CD4-positive, alpha-beta T cell treated with Interleukin-10 for 1 hour (primary cell): ENCODE measurements at places on chromosomes 12 and 14.

DNA sequence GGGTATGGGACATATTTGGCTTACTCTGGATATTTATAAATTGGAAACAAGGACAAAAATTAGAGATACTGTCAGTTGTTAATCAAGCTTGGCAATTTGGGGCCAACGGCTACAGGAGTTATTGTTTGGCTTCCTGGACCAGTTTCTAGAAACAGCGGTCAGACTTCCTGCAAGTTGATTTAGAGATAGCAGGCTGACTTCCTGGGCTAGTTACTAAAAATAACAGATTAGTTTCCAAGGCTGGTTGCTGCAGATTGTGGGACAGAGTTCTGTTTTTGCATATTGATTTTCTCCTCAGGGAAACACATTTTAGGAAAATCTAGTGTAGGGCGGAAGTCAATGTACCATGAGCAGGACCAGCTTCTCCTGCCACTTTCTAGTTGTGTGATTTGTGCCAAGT lies 144.0 kb upstream of the TMPO start:
- no peak for DNase-seq

DNA sequence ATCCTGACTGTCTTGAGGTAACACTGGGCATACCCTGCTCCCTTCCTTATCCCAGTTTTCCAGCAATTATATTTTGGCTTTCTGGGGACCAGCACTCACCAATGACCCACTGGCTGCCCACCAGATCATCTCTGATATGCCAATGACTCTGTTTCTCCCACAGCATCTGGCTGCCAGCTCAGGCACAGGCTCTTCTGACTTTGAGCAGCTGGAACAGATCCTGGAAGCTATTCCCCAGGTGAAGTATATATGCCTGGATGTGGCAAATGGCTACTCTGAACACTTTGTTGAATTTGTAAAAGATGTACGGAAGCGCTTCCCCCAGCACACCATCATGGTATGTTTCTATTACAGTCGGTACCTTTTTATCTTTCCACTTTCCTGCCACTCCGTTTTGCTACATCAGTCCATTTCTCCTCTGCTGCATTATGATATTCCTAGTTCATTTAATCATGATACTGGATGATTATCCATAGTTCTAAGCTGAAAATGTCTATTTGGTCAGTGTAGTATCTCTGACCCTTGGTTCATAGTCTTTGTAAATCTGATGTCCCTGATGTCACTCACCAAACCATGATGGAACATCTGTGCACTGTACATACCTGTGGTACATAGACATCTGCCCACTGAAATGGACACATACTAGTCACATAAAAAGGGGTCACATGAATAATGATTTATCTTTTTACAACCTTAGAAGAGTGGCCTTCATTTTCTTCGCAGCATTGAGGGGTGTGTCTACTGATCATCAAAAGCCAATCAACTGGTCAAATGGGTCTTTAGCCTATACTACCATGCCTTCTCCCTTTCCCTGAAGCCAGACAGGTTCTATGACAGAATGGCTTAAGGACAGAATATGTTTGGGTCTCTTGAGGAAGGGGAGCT lies 3.3 kb downstream of the GMPR2 start:
- no peak for DNase-seq

GRCh38 chr12:131759176-131759575 lies 48.3 kb downstream of the SFSWAP start:
- DNase-seq, result no peak

DNA sequence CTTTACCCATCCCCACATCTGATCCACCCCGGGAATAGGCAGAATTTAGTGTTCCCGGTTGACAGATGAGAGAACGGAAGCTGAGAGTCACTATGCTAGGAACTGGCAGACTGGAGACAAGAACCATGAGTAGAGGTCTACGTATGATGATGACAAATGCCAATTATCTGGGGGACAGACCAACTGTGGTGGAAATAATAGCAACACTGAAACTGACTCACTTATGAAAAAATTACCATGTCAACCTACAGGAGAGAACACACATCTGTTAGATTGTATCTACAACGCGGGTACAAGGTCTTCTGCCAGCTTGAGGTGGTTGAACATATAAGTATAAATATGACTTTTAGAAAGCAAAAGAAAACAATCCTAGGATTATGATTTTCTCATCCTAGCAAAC lies 15.4 kb upstream of the SELPLG start:
- DNase-seq, result no peak

DNA sequence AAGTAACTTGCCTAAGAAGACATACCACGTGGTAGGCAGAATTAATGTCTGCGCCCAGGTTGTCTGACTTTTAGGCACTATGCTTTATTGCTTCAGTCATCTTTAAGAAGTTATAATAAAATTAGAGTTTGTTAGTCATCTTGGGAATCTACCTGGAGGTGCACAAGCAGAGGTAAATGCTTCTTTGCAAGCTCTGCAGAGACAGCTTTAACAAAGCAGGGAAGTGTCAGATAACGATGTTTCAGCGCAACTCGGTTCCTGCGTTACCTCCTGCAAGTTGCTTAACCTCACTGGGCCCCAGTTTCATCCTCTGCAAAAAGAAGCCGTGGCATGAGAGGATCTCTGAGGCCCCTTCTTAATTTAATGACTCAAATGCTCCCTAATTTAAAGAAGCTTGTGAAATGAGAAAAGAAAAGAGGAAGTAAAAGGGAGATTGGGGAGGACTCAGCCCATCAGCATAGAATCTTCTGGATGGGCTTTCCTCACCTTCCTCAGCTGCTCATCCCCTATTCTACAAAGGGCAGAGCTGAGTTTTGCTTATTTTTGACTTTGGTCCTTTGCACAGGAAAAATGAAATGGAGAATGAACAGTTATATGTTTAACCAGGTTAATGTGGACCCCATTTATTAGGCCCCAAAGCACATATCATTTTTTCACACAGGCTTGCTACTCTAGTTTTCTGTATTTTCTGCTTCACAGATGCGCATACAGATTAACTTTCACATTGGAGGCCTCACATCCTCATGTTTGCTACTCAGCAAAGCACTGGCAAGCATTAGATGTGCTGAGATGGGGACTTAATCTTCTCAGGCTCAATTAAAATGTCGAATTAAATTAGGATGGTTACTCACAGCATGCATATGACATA lies 5.1 kb downstream of the ARHGDIB start:
- peak; percentile 39 for DNase-seq

DNA sequence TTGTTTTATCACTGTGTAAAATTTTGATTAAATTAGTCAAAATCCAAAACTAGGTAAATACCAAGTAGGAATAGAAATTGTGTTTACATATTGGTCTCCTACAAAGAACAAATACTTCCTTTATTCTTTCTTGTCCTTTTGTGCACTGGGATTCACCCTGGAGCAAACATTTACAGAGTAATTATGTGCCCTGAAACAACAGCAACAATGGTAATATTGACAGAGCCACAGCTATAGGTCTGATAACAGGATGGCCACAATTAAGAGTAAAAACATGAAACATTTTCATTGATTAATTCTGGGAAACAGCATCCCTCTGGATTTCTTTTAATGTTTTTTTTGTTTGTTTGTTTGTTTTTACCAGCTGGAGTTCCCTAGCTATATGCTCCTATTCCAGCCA lies 61.2 kb downstream of the SLC38A6 start:
- no peak for DNase-seq

DNA sequence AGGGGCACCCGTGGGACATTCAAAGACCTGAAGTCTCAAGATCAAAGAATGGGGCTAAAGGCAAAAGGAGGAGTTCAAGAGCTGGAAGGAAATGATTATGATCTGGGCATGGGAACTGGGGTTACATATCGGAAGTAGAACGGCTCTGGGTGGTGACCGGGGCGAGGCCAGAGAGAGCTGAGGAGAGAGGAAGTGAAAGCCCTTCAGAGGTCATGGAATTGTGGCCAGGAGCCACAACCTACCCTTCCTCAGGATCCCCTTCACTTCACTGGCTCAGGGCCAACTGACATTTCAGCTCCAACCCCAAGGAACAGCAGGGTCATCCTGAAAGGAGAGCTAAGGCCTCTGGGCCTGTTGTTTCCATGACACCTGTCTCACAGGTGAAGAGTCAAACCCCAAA lies 57.8 kb downstream of the GALNT16 start:
- DNase-seq, result no peak

DNA sequence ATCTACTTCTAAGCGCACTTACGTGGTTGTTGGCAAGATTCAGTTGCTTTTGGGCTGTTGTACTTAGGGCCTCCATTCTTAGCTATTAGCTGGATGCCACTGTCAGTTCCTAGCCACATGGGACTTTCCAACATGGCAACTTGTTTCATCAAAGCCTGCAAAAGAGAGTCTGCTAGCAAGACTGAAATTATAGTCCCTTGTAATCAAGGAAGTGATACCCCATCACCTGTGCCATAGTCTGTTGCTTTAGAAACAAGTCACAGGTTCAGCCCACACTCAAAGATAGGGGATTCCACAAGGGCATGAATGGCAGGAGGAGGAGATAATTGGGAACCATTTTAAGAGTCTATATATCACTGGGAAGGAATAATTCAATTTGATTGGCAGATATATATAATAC lies 27.1 kb upstream of the SLC17A8 start:
- DNase-seq, result no peak

DNA sequence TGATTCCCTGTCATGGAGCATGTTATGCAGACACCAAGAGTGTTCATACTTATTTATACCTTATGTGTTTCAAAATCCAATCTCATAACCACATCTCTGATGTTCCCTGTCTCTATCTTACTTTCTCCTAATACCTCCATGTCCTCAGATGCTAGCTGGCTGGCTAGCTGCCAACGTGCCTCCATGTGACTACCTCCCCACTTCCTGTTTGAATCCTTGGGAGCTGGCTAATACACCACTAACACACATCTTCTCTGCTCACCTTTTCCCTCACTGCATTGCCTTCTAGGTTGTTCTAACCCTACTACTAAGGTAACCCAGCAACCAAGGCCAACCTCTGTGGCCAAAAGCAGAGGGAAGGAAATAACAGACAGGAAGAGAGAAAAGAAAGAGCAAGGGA lies 27.3 kb downstream of the TTC5 start:
- DNase-seq, result peak; percentile 44

- DNase-seq, result no peak
Measured at GRCh38 chr12:39966256-39966655, 139.6 kb downstream of the SLC2A13 start.

DNA sequence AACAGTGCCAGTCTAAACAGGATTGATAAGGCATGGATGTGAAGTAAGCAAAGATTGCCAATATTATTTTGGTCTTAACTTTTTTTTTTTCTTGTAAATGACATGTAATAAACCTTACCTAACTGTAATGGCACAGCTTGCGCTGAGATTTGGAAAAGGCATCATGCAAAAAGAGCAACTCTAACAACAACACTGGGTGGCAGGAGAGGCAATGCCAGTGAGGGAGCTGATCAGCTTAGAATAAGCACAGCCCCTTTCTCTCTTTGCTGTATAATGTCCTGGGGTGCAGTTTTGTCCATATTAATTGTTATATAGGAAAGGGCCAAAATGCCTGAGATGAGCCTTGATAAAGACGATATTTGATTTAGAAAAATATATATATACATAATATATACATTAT lies 1589.7 kb upstream of the FLRT2 start:
- DNase-seq, result no peak

DNA sequence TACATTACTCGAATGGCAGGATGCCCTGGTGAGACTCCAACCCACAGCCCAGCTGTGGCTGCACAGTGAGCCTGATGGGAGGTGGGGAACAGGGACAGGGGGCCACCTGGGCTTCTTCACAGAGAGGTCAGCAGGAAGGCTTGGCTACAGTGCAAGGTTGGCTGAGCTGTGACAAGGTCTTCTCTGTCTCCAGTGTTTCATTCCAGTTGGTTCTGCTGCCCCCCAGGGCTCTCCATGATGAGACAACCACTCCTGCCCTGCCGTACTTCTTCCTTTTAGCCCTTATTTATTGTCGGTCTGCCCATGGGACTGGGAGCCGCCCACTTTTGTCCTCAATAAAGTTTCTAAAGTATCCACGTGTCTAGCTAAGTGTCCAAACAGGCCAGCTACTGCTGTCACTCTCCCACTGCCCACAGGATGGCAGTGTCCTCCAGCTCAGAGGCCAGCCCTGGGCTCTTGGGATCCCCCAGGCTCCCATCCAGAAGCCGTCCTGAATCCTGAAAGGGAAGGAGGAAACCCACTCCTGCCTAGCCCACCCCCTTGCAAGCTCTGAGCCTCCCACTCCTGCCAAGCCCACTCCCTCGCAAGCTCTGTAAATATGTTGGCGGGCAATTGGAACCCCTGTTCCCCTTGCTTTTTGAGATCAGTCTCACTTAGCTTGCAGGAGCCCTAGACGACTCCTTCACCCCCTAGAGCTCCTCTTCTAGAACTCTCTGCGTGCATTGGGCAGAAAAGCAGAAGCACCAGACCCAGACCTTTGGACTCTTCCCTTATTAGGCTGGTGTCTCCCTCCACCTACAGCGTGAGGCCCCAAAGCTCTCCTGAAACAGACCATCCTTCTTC lies 5.4 kb downstream of the C1QL4 start:
- DNase-seq, result no peak

- no peak for DNase-seq
Measured at GRCh38 chr14:89990218-89990617, 34.5 kb downstream of the TDP1 start.

DNA sequence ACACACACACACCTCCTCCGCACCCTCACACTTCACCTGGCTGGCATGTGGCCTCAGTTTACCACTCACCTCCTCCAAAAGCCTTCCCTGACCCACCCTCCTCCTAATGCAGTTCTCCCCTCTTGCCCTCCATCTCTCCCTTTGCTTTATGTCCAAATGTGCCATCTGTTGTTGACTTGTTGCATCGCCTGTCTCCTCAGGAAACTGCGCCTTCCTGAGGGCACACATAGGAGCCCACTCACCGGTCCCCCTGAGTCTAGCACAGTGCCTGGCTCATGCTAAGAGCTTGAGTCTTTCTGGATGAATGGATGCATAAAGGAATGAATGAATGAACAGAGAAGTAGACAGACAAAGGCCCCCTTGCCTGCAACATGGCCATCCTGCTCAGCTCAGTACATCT lies 34.0 kb downstream of the MVK start:
- DNase-seq, result no peak

DNA sequence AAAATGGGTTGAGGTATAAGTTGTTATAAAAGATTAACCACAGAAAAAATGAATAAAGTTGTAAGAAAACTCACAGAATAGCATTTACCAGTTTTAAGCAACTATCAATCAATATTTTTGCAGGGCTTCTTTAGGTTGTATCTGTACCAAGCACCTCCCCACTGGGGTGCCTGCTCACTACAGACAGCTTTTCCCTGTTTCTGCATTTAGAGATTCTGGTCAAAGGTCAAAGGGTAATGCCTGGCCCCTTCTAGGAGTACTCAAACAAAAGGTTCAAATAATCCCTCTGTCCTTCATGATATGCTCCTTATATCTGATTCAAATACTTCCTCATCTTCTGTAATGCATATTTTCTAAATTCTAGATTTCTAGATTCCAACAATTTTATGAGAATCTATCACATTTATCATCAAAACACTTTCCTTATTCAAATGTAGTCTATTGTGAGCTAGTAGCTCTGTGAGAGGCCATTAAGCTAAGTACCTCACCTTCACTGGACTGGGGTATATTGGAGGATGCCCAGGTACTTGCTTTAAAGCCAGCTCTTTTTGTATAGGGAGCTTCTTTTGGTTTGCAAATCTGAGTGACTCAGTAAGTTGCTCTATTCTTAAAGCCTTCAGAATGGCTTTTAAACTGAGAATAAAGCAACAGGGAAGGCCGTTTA lies 120.7 kb upstream of the PTPRB start:
- DNase-seq, result no peak

GRCh38 chr14:22519877-22520685 lies 68.9 kb downstream of the DAD1 start:
- DNase-seq, result no peak

- DNase-seq, result no peak
Measured at GRCh38 chr12:13992106-13992505, 10.7 kb upstream of the GRIN2B start.

GRCh38 chr12:68809190-68810026 lies 1.4 kb downstream of the MDM2 start:
- DNase-seq, result no peak

- peak; percentile 6 for DNase-seq
Measured at GRCh38 chr14:51596488-51597117, 55.1 kb upstream of the FRMD6 start.
